ENCODE measurements at places on chromosomes 7 and 10. TPM values are rescaled to one million over a fixed set of nuclear protein-coding genes. Genes with fewer than 3 reads are reported as not detected.

DNA sequence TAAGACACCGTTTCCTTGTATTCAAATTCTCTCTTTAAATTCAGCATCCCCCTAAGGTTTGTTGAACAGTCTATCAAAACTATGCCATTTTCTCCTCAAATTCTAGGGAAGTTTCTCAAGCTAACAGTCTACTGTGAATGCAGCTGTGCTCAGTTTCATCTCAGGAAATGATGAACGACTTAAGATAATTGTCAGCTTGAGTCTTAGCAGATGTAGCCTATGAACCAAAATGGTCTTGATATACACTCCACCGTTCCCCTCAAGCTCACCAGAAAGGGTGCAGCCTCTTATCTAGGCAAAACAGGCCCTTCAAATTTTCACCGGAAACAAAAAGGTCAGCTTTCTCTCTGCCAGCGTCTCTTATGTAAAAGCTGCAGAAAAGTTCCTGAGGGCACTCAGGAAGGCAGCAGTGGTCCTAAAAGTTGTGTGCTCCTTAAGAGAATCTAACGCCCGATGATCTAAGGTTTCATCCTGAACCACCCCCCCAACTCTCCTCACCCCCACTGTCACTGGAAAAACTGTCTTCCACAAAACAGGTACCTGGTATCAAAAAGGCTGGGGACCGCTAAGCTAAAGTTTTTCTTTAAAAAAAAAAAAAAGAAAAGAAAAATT lies 2.1 kb downstream of the DNAJC9 start:
- DNase-seq, result no peak

DNA sequence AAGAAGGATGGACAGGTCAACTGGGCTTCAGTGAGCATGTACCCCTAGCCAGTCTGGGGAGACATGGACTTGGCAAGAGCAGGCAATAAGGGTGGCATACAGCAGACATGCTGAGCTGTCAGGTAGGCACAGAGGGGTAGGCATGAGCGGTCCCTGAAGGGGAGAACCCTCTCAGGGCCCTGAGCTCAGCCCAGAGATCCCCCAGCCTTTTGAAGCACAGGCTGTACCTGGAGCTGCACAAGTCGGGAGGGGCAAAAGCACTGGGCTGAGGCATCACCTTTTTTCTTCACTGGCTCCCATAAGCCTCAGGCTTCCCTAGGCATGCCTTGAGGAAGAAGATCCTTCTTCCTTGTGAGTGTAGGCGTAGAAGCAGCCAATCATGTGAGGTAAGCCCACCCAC lies 42.3 kb downstream of the ZNF727 start:
- no peak for DNase-seq

DNA sequence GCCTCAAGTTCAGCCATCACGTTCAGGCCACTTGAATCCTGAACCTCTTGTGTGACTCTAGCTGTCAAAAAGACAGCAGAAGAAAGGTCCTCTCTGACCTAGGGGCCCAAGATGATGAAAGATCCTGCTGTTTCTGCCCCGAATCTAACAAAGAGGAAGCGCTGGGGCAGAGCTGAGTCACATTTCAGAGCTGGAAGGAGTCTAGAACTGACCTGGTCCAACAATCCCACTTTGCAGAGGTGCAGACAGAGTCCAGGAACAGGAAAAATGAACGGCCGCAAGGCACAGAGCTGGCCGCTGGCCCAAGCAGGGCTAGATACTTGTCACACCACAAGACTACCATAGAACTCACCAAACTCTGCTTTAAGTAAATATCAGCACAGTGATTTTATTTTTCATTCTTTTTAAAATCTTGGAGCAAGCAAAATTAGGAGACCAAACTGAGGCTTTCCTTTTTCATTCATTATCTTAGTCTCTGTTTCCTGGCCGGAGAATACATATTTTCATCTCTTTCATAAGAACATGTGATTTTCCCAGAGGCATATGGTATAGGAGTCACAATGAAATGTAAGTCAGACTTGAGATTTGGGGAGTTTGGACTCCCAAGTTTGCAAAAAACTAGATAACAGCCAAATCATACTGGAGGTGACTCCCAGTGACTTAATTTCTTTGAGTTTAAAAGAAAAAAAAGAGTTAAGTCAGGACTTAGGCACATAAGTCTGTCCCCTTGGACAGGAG lies 52.8 kb downstream of the CHST15 start:
- DNase-seq, result no peak

- no peak for DNase-seq
Observed at GRCh38 chr7:150307904-150308303, 15.3 kb upstream of the LRRC61 start.

DNA sequence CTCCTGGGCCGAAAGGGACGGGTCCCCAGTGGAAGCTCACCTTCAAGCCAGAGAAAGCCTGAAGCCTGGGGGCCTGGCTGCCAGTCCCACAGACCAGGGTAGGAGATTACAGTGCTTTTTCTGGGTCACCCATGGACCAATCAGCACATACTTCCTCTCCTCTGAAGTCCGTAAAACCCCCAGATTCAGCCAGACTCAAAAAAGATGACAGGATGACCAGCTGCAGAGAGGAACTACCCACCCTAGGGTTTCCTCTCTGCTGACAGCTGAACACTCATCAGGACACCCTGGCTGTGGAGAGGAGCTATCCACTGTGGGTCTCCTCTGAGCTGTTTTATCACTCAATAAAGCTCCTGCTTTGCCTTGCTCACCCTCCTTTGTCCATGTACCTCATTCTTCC lies 78.0 kb downstream of the SAMD9 start:
- DNase-seq, result no peak

- DNase-seq, result no peak
Observed at GRCh38 chr10:87622314-87623004, 37.2 kb upstream of the PAPSS2 start.

DNA sequence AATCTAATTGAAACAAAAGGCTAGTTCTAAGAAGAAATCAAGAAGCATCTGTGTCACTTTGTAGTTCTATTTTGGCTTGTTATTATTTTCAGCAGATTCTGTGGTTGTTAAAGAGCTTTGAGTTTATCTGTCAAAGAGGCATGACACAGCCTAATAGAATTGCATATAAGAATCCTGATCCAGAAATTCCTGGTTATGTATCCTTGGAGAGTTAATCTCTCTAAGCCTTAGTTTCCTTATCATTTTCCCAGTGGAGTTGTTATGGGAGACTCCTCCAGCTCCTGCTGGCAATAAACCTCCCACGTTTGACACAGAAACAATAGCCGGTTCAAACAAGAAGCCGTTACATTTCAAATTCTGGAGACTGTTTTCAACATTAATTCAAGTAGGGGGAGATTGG lies 288.3 kb downstream of the SDHAF3 start:
- no peak for DNase-seq

GRCh38 chr10:129039406-129040370 lies 427.4 kb upstream of the MGMT start:
- peak; percentile 66 for DNase-seq

DNA sequence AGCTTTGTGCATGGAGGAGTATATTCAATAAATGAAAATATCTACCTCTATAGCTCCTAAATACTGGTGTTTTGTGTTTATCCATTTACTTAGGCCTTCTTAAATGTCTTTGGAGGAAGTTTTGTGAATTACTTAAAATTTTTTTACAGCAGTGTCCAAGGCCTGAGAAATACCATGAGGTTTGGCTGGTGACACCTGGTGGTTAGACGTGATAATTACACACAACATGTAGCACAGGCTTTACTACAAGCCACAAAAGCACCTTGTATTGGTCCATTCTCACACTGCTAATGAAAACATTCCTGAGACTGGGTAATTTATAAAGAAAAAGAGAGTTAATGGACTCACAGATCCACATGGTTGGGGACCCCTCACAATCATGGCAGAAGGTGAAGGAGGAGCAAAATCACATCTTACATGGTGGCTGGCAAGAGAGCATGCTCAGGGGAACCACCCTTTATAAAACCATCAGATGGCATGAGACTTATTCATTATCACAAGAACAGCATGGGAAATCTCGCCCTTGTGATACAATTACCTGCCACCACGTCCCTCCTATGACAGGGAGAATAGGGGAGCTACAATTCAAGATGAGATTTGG lies 20.6 kb downstream of the HYAL4 start:
- peak; percentile 54 for DNase-seq

DNA sequence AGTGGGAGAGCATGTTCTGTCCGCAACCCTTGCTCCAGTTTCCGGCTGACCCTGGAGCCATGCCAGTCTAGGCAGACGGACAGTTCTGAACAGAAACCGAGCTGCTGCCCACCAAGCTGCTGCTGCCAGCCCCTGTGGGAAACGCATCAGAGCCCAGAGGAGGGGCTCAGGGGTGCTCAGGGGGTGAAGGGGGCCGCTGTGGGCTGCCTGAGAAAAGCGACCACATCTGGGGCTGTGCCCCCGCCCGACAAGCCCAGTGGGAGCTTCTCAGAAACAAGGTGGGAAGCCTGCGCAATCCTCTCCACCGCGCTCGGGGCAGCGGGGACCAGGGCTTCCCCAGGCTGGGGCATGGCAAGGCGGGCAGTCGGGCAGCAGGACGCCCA lies 38.8 kb upstream of the CFAP46 start:
- DNase-seq, result no peak

GRCh38 chr7:137985253-137985896 lies 16.5 kb downstream of the CREB3L2 start:
- DNase-seq, result no peak

DNA sequence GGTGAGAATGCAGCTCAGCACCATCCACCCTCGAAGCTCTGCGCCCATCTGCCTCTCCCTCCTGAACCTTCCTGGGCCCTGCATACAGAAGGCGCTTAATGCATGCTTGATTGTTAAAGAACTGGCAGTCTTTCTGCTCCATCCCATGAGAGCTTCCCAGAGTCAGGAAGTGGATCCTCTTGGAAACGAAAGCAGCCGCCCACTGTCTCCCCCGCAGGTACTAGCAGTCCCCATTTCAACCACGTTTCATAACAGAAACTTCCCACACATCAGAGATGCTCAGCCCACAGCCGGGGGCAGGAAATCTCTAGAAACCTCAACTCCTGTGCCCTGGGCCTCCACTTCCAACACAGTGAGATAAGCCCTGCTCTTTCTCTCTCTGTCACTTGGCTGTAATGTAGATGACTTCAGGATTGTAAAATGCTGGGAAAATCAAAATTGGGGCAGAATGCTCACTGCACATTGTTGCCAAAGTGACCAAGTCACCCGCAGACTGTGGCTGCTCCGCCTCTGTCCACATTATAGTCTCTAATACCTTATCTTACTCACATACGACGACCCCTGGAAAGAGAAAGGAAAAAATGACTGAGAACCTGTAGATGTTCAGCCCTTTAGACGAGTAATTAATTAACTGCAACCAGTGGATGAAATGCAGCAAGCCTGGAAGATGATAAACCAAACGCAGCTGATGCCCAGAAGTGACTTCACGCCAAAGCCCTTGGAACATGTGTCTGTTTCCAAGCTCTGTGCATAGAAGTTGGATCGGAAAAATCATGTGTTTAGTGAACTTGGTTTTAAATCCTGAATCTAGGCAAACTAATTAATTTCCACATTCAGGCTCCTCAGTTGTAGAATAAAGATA lies 28.5 kb downstream of the GSDME start:
- DNase-seq, result no peak

DNA sequence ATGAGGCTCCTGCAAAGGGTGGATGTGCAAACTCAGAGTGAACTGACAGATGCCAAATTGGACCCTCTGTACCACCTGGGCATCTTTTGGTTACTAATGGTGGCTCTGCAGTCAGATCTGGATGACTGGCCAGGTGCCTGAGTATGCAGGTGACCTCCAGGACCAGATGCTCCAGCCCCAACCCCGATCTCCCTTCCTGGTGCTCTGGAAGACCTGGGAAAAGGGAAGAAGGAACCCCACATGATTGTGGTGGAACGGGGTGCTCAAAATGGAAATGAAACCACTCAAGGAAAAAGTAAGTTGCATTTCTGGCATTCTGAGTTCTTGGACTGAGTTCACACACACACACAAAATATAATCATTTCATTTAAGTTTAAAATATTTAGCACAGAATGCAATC lies 9.8 kb upstream of the AEBP1 start:
- DNase-seq, result no peak

- DNase-seq, result no peak
Observed at GRCh38 chr10:124037286-124037685, 56.1 kb downstream of the CHST15 start.

- no peak for DNase-seq
Observed at GRCh38 chr10:113802997-113803396, 50.9 kb downstream of the DCLRE1A start.

- DNase-seq, result no peak
Observed at GRCh38 chr10:128160297-128160711, 34.1 kb upstream of the MKI67 start.

GRCh38 chr10:49111320-49111698 lies 4.0 kb downstream of the VSTM4 start:
- no peak for DNase-seq

GRCh38 chr7:148906707-148907498 lies 22.8 kb upstream of the EZH2 start:
- DNase-seq, result no peak

GRCh38 chr7:136074843-136075242 lies 97.7 kb upstream of the MTPN start:
- peak; percentile 50 for DNase-seq

ACHE gene
- 1.2 TPM for total RNA-seq

SUN3 gene
- total RNA-seq, result not detected

SP8 gene
- total RNA-seq, result not detected

OR2A25 gene
- not detected for total RNA-seq

SYCE1 gene
- under 0.01 TPM for total RNA-seq

ITGB8 gene
- total RNA-seq, result 2.2 TPM

EBLN1 gene
- total RNA-seq, result not detected

EPHA1 gene
- total RNA-seq, result under 0.01 TPM

GOLGA7B gene
- 0.13 TPM for total RNA-seq

VAX1 gene
- total RNA-seq, result not detected

USP54 gene
- total RNA-seq, result 5.2 TPM

CREB5 gene
- total RNA-seq, result 4.7 TPM

ABCB4 gene
- total RNA-seq, result under 0.01 TPM

TNS3 gene
- 11.8 TPM for total RNA-seq

ASB15 gene
- not detected for total RNA-seq

NPSR1 gene
- not detected for total RNA-seq
